Umbilical cord (tissue), 2 donors: ENCODE measurements at places on chromosomes 3 and 15.

GRCh38 chr3:106628407-106628806 lies 748.8 kb upstream of the CCDC54 start:
- DNase-seq: peak; percentile 57

GRCh38 chr3:118974356-118975097 lies 60.1 kb downstream of the IGSF11 start:
- no peak for DNase-seq

DNA sequence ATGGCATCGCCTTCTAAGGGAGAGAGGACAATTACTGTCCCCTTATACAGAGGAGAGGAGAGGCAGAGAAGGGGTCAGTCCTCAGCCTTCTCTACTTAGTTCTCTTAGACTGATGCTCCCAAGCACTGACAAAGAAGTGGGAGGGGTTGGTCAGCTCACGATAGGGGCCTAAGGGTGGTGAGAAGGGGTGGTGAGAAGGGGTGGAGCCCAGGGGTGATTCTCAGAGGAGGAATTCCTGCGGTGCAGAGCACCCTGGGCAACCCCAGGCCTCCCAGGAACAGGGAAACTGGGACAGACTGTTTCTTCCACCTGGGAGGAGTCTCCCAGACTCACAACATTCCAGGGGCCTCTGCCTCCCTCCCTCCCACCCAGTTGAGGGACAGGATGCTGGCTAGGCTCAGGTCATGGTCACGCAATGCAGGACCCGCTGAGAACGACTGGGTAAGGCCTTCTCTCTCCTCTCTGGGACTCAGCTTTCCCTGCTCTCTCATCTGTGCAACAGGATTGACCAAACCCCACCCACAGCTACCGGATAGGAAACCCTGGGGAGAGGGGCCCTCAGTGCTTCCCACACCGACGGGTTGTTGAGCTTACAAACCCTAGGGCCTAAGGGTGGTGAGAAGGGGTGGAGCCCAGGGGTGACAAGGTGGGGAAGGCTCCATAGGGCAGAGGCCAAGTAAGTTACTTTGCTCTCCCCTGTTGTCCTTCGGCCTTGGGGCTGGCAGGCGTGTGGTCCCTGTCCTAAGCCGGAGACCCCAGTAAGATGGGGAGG lies 1.5 kb downstream of the TPRA1 start:
- peak; percentile 31 for DNase-seq

DNA sequence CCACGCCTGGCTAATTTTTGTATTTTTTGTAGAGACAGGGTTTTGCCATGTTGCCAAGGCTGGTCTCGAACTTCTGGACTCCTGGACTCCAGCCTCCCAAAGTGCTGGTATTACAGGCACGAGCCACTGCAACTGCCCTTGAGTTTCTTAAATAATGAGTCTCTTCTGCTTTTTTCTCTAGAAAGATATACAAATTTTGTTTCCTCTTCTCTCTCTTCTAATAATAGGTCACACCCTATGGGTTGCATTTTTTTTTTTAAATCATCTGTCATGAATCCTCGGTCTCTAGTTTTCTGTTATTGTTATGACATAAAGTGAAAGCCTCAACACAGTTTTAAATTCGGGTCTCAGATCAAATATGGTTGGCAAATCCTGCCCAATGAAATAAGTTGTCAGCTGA lies 111.2 kb downstream of the IL12A start:
- DNase-seq: no peak

- no peak for DNase-seq
These were observed 175.4 kb upstream of the NR2E3 start for GRCh38 chr15:71634820-71635560.

- peak; percentile 95 for DNase-seq
These were observed 75.0 kb upstream of the RNU6-1 start for GRCh38 chr15:67914537-67915460.

DNA sequence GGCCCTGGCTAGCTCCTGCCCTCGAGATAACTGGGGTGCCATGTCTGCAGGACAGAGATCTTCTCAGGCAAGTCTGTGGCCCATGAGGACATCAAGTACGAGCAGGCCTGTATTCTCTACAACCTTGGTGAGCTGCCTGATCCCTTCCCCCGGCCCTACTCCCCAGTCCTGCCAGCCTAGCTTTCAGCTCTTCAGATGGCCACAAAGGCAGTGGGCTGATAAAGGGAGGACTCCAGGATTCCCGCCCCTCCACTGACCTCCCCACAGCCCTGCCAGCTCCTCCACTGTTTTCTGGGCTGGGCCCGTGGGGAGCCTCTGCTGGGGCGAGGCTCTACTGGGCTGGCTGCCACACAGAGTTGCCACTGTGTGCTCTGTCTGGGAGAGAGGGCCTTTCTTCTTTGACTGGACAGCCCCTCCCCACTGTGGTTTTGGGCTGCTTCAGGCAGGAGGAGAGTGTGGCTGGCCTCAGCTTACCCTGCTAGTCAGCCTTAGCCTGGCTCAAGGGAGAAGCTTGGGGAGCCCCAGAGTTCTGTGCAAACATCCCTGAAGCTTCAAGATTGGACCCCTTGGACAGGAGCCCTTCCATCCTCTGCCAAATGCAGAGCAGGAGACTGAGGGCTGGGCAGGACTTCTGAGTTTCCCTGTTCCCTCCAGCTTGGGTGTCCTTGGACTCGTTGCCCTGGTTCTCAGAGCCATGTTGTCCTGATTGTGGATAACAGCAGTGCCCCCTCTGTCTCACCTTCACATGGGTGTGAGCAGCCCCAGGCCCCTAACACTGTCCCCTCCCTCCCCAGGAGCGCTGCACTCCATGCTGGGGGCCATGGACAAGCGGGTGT lies 24.4 kb downstream of the PTPN23 start:
- peak; percentile 83 for DNase-seq

DNA sequence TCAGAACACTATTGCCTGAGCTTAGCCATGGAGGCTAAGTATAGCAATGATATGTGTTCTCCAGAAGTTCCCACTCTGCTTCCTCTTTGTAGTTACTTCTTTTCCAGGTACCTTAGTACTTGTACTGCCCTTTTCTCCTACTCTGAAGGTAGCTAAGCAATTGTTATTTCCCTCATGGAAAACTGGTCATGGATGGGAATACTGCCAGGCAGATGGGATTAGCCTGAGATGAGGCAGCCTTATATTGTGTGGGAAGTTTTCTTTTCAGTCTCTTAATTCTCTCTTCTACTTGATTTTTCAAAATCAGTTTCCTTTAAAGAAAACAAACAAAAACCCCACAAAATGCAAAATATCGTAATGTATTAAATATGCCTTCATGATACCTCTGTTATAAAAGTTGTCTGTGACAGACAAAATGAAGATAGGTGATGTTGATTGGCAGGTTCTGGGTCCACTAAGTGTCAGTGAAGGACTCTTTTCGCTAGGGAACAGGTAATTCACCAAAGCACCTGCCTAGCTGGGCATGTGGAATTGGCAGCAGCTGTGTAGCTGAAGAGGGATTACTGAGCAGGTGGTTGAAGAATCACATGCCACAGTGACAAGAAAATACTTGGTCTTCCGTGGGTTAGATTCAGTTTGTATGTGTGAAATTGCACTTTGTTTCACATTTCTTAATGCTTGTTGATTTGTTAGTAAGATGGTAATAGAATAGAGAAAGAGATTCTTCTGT lies 4.1 kb downstream of the ZNF609 start:
- DNase-seq: peak; percentile 29

- no peak for DNase-seq
These were observed 37.9 kb upstream of the RPL32 start for GRCh38 chr3:12879191-12879815.

- no peak for DNase-seq
These were observed 25.2 kb upstream of the GOLGA6C start for GRCh38 chr15:75232826-75233503.

DNA sequence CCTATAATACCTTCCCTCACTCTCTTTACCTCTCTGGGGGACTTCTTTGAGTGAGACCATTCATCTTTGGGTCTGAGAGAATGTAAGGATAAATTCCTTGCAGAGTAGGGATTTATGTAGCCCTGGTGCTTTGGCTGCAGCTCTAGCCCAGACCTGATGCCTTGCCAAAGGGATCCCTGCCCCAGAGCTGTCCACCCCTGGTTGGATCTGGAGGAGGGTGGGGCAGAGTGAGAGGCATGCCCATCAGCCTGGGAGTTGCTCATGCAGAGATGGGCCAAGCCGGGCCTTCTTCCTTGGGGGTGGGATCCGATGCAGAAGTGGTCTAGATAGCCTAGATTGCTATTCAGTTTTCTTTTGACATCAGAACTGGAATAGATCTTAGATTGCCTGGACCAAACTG lies 31.5 kb downstream of the RTP1 start:
- peak; percentile 6 for DNase-seq

DNA sequence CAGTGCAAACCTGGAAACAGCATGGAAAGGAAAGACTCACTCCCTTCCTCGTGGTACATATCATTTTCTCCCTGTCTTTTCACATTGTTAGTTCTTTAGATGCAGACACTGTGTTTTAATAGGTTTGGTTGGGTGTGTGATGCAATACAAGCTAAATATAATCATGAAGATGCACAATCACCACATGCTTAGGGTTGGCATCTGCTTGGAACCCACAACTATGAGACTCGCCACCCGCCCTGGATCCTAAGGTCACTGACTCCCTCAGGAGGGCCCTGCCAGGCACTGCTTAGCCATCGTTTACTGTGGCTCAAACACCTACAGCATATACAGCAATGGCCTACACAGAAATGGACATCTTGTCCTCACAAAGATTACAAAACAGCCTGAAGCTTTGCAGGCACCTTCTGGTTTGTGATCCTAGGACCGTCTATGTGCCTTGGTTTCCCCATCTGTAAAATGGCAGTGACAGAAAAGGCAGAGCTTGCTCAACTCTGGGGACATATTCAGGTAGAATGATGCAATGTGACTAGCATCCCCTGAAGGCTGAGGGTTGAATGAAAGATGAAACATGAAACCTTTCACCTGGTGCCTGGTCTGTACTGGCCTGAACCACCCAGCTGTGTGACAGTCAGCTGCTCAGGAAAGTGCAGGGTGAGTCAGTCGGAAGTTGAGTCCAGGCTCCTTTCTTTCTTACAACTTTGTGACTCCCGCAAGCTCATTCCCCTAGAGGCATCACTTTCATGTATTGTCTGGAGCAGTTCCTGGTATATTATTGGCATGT lies 123.6 kb upstream of the PFN2 start:
- no peak for DNase-seq

DNA sequence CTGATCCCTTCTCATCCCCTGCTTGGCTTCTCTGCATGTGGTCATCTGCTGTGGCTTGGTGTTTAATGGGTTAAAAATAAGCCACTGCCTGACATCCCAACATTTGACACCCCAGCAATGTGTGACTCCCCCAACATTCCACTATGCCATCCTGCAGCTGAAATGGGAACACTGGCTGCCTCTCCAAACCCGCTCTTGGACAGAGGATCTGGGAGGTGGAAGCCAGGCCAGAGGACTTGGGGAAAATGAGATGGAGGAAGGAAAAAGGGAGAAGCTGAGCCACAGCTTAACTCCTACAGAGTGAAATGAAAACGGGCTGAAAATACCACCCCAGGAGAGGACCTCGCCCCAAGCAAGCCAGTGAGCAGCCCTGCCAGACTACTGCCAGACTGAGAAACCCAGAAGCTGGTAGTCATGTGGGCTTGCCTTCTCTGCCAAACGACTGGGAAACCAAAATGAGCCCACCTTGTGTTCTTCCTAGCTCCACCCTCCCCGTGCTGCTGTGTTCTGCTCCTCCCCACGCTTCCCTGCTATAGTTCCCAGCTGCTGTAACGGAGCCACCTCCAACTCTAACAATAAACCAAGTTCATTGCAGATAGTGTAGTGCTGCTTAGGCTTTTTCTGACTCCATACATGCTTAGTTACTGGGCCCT lies 13.7 kb downstream of the MAP1A start:
- no peak for DNase-seq

- no peak for DNase-seq
These were observed 80.7 kb downstream of the DIPK2A start for GRCh38 chr3:144052275-144052674.

GRCh38 chr15:91620229-91620628 lies 233.3 kb upstream of the SLCO3A1 start:
- peak; percentile 31 for DNase-seq

DNA sequence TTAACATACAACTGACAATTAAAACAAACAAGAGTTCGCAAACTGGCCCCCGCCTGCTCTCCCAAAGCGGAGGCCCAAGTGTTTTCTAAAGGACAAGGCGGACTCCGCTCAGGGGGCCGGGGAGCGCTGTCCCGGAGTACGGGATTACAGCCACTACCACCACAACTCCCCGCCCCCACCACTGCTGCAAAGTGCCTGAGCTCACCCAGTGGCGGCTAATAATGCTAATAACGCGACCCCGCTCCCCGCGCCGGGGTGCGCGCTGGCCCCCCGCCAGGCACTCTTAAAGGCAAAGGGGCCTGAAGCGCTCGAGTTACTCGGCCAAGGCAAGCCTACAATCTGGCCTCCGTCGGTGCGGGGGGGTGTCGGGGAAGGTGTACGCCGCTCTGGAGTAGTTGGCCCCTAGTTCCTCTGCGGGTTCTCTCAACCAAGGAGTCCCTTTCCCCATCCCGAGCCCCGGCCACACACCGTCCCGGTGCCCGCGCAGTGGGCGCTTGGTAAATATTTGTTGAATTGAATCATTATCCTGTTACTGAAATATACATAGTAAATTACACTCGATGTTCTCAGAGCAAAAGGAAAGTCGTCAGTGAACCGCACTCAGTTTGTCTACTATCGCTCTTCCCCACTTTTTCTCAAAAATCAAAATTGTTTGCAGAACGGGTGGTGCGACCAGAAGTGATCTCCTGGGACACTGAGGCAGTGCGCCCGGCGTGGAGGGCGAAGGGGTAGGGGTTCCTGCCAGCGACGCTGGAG lies 827 bp downstream of the WNT5A start:
- peak; percentile 23 for DNase-seq

- DNase-seq: peak; percentile 48
These were observed 20.2 kb downstream of the MYZAP start for GRCh38 chr15:57611938-57612337.

GRCh38 chr3:130259166-130259874 lies 86.2 kb upstream of the COL6A5 start:
- DNase-seq: peak; percentile 69

- DNase-seq: no peak
These were observed 210.0 kb upstream of the PEX5L start for GRCh38 chr3:180246688-180247195.

GRCh38 chr3:11335056-11335608 lies 62.9 kb downstream of the ATG7 start:
- DNase-seq: peak; percentile 67

- peak; percentile 37 for DNase-seq
These were observed at the start of gene GPR27 for GRCh38 chr3:71753701-71754609. GPR27 (plus strand) TSS chr3:71753855; CDS start chr3:71754050, 195 bp downstream.

DNA sequence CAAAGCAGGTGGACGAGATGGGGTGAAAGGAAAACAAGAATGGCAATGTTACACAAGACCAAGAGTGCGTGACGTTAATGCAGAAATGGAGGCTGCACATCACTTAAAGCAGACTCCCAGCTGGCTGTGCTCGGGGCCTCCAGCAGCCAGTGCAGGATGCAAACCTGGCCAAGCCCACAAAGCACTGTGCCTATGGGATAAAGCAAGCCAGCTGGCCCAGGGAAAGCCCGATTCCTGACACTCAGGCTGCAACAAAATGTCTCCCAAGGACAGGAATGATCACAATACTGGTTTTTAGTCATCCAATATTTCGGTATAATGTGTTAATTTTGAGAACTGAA lies 86.2 kb downstream of the SEC22A start:
- DNase-seq: no peak

DNA sequence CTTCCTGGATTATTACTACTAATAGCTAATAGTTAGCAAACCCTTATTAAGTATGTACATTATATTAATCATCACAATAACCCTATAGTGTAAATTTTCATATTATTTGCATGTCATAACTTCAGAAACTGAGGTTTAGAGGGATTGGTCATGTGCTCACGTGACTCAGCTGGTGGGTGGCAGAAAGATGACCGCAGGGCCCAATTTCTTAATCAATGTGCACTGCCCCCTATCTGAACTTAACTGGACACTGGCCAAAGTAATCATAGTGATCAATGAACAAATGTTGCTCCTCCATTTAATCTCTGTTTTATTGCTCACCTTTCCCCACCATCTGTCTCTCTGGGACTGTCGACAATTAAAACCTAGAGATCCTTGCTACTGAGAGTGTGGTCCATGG lies 52.2 kb downstream of the PLD1 start:
- no peak for DNase-seq
